Stimulated activated CD4-positive, alpha-beta T cell treated with anti-CD3 and anti-CD28 coated beads, TNF-alpha, amount 100 ng/mL, for 24 hours (primary cell): ENCODE measurements at places on chromosomes 1 and 21.

GRCh38 chr1:145782272-145783099 is 41.4 kb downstream of the RNF115 start:
- DNase-seq = no peak

- DNase-seq = no peak
These were observed 52.3 kb downstream of the PLEKHA6 start for GRCh38 chr1:204307334-204307883.

DNA sequence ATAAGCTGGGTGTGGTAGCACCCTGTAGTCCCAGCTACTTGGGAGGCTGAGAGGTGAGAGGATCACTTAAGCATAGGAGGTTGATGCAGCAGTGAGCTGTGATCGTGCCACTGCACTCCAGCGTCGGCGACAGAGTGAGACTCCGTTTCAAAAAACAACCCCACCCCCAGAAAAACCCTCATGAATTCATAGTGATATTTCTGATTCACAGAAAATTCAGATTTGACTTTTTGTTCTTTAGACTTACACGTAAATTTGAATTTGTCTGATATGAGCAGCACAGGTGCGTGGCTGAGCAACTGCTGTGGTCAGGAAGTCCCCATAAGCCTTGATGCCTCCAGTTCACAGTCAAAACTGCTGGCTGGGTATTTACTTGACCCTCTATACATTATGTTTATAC is 10.0 kb upstream of the MORC3 start:
- peak; percentile 13 for DNase-seq

DNA sequence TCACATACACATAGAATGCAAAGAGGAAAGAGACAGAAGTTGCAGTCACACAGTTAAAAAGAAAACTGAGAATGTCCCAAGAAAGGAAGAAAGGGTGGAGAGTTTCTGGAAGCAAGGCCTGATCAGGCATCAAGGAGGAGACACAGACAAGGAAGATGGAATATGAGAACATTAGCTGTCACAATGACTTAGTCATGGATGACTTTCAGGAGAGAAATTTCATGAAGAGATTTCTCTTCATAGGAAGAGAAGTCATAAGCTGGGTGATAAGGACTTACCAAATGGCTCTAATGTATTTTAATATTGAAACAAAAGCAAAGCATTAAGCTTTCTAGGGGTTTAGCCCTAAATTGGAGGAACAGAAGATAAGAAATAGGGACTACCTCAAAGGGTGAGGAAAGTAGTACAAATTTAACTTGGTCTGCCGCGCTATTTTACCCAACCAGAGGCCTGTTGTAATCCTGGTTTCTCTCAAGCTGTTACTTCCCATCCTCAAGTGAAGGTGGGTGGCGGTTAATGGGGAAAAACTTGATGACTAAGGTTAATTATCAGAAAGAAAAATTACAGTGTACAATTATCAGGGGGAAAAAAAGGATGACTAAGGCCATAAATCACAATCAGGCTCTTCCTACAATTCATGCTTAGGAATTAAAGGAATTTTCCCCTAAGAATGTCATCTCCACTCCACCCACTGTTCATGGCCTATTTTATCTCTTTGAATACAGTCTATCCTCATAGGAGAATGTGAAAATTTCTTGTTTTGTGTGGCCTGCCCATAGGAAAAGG is 93.9 kb upstream of the ADGRL2 start:
- no peak for DNase-seq

DNA sequence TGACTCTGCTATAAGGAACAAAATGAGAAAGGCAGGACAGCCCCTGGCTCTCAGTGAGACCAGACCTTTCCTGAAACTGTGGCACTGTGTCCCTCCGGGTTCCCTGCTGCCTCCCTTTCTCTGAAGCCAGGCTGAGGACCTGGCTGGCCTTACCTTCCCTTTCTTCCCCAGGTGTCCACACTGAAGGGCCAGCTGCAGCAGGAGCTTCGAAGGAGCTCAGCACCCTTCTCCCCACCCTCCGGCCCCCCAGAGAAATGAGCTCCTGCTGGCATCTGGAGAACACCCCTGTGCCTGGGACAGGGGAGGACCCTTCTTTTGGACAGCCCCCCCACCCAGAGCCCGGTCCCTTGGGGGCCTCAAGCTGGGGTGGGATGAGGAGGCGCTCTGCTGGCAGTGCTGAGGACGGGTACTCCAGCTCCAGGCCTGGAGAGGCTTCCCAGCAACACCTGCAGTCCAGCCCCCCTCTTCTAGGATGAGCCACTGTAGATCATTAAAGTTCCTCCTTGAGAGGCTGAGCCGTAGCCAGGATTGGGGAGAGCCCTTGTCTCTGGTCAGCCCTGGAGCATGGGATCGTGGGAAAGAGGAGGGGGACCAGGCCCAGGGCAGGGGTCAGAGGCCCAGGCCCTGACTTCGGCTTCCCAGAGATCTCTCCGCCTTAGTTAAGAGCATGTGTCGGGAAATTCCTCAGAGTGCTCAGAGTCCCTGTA is 8.1 kb downstream of the MFAP2 start:
- DNase-seq = no peak

- no peak for DNase-seq
These were observed 41.1 kb downstream of the IL6R start for GRCh38 chr1:154446292-154446691.

- DNase-seq = no peak
These were observed 95.5 kb downstream of the ST6GALNAC3 start for GRCh38 chr1:76170084-76170483.

GRCh38 chr21:26550326-26550725 is 22.8 kb downstream of the CYYR1 start:
- no peak for DNase-seq

DNA sequence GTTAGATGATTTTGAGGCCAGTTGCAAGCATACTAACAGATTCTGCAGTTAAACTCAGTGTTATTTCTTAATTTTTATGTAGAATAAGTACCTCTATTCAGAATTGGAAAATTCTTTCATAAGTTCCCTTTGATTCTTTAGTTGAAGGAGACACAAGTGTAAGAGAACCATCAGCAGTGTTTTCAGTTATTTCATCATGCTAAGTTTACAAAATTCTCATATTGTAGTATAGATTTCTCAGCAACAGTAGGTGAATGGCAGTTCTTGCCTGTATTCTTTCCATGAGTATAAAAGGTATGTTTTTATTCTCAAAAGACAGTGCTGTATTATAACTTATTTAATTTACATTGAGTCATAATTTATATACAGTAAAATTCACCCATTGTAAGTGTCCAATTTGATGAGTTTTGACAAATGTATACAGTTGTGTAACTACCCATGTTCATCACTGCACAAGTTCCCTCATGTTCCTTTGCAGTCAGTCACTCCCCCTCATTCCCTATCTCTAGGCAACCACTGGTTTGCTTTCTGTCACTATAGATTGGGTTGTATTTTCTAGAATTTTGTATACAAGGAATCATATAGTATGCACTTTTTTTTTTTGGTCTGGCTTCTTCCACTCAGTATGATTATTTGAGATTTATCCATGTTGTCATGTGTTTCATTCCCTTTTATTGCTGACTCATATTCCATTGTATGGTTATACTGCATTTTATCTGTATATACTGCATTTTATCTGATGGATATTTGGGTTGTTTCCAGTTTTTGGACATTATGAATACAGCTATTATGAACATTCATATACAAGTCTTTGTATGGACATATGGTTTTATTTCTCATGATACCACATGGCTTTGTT is 3.9 kb downstream of the RPS6KC1 start:
- no peak for DNase-seq

GRCh38 chr1:85577419-85578320 is 2.9 kb upstream of the CCN1 start:
- no peak for DNase-seq

- no peak for DNase-seq
These were observed 86.7 kb downstream of the LRRC53 start for GRCh38 chr1:74425676-74426075.

DNA sequence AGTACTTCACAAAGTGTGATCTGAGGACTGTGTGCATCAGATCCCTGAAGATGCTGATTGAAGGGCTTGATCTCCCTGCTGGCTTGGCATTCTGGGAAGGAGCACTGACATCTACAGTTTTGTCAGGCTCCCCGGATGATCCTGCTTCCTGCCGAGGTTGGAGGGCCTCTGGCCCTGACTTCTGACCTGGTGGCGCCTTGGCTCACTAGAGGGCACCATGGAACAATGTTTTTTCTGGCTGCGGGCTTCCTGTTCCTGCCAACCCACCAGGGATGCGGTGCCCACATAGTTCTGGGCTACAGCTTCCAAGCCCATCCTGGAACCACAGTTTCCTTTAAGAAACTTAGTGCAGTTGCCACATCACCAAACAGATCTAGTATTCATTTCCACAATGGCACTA is 38.8 kb upstream of the RASAL2 start:
- no peak for DNase-seq

DNA sequence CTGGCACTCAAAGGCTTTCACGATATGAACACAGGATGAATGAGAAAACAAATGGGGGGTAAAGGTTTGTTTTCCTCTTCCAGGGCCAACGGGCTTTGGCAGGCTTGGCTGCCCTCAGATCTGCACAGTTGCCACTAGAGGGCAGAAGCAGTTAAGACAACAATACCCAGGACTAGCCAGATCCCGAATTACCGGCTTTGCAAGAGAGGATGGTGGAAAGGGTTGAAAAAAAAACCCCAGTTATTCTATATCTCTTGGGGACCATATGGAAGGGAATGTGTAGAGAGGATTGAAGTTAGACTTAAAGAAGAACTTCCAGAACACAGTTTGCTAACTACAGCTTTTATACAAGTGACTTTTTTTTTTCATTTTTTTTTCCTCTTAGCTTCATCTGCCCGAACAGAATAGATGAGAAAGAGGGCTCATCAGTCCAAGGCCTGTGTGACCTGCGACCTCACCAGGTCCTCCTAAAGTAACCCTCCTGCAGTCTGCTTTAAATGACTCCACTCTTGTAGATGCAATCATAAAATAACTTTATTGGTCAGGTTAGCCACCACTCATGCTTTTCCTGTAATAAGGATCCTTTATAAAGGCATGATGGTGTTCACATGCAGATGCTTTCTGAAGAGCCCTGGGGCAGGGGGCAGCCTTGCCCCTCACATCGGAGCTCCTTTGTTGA is 10.7 kb downstream of the FMOD start:
- peak; percentile 38 for DNase-seq

GRCh38 chr21:35358008-35358407 is 308.9 kb upstream of the RUNX1 start:
- DNase-seq = no peak

- DNase-seq = no peak
These were observed 132.5 kb upstream of the ZNF648 start for GRCh38 chr1:182193908-182194550.

GRCh38 chr1:15786581-15786980 is 20.9 kb downstream of the UQCRHL start:
- DNase-seq = no peak
